ENCODE measurements at places on chromosomes 2 and 18.

- no peak for DNase-seq
Observed at GRCh38 chr2:204655101-204655500, 109.8 kb downstream of the PARD3B start.

DNA sequence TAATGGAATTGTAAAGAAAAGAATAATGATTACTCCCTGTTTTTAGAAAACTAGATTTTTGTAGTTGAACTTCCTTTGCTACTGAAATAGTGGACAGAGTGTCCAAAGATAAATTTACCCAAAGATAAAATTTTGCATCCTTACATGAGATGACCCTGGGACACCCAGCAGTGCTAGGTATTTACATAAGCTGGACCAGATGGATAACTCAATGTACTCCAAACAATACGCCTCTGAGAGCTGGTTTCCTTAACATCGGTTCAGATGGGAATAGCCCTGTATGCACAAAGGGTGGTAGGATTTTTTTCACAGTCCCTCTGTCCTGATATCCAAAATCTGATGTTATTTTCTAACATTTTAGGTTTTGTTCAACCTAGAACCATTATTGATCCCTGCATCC lies 432.1 kb upstream of the ID2 start:
- no peak for DNase-seq

DNA sequence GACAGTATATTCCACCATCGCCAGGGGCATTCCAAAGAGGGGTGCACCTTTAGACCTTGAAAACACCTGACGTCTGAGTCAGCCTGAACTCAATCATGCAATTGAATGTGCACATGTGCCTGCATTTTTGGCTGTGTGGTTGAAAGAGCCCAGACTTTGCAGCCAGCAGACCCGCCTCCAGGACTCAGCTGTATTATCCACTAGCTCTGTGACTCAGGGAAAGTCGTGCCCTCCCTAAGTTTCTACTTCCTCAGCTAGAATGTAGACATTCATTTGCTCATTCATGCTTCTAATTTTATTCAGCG lies 94.2 kb downstream of the LRRC30 start:
- DNase-seq, result no peak

GRCh38 chr2:216646116-216646515 lies 12.9 kb downstream of the IGFBP2 start:
- no peak for DNase-seq

- no peak for DNase-seq
Observed at GRCh38 chr18:46184727-46185126, 80.5 kb downstream of the HAUS1 start.

DNA sequence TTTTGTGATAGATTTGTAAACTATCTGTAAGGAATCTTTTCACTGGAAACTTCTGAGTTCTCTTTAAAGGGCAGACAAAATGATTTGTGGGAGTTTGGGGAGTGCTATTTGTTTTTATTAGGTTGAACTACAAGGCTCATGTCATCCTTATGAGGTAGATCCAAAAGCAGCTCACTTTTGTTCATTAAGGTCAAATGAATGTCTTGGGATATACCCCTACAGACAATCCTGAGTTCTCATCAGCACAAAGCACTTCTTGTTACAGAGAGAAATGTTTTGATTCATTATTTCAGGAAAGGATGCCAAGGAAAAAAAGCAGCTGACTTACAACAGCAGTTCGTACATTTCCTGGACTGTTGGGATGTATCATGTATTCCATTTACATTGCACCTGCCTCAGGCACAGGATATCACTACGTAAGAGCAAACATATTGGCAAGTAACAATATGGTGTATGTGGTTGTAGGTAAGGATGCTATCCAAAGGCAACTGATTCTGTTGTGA lies 68.9 kb downstream of the DCC start:
- no peak for DNase-seq

GRCh38 chr2:4140281-4140970 lies 437.1 kb downstream of the DCDC2C start:
- DNase-seq, result no peak

DNA sequence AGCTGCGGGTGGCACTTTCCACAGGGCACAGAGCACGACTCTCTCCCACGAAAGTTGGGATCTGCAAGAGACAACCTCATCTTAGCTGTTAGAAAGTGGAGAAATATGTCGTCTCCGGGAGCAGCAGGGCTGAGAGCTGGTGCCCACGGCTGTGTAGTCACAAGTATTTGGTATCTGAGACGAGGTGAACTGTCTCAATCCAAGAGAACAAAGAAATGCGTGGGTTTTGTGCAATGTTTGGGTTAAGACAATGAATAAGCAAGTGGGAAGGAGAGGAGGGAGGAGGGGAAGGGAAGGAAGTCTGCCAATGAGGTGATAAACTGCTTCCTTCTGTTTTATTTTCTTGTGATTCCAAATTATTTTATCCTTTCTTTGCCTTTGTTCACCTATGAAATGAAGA lies 18.0 kb downstream of the DYTN start:
- DNase-seq, result no peak

GRCh38 chr2:66852953-66853352 lies 418.0 kb downstream of the MEIS1 start:
- DNase-seq, result no peak

- no peak for DNase-seq
Observed at GRCh38 chr2:100676346-100676745, 113.6 kb downstream of the PDCL3 start.

DNA sequence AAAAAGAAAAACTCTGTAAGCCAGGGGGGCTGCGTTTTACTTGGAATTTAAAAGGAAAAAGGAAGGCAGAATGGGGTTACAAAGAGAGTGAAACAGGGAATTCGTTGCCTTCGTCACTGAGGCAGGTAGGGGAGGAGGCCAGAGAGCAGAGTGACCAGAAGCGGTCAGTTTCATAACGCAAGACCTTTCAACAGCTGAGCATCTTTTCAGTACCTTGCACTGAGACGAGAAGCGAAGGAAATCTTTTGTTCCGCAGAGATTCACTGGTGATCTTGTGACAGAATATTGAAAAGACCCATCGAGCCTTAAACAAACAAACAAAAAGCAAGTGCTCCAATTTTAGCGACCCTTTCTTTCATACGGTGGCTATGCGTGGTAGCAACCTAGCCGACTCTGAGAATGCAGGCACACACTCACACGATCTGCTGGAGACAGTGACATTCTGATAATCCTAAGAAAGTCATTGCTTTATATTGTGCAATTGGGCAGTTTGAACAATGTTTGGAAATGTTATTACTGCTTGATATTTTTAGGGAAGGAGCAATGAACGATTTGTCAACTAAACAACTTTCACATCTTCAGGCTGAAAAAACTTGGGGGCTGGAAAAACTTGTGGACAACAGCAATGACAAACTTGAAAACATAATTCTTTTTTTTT lies 93.8 kb upstream of the ODC1 start:
- no peak for DNase-seq

GRCh38 chr18:24602201-24602600 lies 141.8 kb downstream of the HRH4 start:
- no peak for DNase-seq

DNA sequence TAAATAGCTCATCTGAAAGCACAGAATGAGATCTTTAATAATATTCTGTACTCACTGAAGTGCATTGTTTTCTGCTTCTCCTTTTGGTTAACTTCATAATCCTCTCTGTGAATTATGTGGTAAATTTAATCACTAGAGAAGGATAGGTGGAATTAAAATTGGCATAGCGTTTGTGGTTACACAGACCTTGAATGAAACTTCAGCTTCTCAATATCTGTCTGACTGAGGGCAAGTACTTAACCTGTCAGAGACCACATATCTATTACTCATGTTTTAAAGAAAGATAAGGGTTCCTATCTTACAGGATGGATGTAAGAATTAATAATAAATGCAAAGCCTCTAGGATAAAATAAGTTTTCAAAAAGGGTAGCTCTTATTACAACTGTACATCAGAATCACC lies 861.8 kb downstream of the TRIB2 start:
- no peak for DNase-seq

GRCh38 chr2:42847596-42848151 lies 55.3 kb upstream of the HAAO start:
- no peak for DNase-seq

DNA sequence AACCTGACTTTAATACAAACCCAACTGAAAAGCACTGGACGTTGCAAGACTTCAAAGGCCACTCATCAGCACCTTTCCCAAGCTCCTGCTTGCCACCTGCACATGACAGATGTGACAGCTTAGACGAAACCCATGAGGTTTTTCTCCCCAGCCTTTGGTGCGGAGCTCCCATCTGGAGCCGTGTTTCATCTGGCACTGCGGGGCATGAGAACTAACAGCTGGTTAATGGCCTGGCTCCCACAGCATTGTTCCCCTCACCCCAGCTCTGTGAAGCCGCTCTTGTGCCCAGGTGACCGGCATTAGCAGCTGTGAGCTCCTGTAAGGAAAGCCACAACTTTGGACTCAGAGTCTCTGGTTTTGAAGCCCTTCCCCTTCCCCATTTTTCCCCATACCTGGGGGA lies 50.9 kb downstream of the GALR1 start:
- no peak for DNase-seq

DNA sequence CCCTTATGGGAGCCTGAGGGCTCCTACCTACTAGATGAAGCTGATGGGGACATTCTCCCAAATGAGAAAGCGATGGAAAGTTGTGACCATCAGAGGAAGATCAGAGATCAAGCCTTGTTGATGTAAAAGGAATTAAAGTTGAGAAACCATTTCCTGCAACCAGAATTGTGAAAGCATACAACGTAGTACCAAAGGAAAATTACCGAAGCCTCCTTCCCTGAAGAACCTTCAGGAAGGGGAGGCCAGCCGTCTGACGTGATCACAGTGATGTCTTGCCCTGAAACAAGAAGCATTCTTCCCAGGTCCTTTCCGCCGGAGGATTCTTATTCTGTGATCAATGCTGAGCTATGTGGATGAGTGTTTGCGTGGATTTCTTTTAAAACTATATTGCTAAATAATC lies 211.6 kb upstream of the TNP1 start:
- no peak for DNase-seq

DNA sequence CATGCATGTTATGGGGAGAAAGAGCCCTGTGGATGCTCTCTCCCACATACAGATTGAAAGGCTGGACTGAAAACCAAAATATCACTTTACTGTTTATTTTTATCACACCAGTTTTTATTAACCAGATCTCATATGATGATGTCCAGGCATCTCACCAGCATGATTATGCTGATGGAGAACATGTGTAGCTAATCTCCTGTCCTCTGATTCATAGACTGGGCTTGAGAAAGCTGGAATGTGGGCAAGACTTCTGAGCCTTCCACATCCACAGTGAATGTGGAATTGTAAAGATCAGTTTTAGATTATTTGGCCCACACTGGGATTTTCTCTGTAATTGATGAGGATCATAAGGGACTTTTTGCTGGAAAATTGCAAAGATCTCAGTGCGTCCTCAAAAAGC lies 137.9 kb downstream of the ICOS start:
- DNase-seq, result no peak

DNA sequence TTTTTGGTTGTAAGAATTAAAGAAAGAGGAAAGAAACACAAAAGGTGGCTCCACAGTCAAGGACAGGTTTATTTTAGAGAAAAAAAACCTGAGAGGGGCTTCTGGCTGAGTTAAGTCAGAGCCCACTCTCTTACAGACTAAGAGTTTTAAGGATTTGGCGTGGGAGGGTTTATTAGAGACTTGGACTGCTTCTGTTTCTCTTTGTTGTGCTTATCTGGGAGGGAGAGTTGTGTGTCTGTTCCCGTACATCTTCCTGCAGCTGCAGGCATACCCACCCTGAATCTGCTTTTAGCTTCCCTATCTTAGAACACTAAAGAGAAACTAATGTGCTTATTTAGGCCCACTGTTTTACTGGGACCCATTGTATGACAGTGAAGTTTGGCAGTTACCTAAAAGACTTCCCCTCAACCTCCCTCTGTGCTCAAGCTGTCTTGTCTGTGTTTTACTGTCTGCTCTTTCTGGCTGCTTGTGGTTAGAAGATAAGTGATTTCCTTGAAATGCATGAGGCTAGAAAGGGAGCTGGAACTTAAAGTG lies 2.7 kb downstream of the RSAD2 start:
- DNase-seq, result no peak

DNA sequence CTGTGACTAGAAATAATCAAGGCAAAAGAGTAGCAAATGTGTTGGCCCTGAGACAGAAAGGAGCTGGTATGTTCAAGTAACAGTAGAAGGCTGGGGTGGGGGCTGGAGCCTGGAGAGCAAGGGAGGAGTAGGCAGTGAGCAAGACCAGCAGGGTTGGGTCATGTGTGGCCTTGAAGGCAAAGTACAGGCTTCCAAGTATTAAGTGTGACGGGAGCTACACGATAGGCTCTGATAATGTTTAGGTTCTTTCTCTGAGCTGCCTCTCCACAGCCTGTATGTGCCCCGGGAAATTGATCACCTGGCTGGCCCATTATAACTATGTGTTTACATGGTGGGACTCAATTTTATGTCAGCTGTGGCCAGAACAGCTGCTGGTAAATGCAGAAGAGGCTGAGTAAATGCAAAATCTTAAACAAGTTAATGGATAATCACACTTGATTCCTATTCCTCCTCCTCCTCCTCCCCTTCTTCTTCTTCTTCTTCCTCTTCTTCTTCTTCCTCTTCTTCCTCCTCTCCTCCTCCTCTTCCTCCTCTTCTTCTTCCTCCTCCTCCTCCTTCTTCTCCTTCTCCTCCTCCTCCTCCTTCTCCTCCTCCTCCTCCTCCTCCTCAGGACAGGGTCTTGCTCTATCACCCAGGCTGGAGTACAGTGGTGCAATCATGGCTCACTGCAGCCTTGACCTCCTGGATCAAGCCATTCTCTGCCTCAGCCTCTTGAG lies 9.3 kb downstream of the IL1F10 start:
- no peak for DNase-seq

GRCh38 chr2:146893500-146894041 lies 951.3 kb upstream of the ACVR2A start:
- DNase-seq, result no peak

- DNase-seq, result no peak
Observed at GRCh38 chr2:39679805-39680204, 14.1 kb downstream of the TMEM178A start.

- DNase-seq, result no peak
Observed at GRCh38 chr18:172361-172760, 14.0 kb downstream of the USP14 start.

DNA sequence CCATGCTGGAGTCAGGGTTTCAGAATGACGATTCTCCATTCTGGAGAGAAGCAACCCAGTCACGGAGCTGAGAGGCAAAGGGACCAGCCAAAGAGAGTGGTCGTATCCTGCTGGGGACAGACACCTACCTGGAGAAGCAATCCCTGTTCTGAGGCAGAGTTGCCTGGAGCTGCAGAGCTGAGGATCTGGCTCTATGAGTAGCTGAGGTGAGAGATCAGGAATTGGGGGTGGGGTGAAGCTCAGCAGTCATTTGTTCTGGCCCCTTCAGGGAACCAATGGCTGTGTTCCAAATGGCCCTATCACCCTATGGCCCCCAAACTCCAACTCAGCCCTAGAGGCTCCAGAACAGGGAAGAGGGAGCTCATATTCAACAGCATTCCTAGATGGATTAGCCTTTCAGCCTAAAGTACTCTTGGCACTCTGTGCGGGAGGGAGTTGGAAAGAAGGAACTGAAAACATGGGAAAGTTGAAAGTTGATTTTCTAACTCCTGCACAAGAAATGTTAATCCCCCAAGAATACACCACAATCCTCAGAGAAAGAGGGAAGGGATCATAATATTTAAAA lies 3.3 kb upstream of the ATRAID start:
- DNase-seq, result no peak

- no peak for DNase-seq
Observed at GRCh38 chr2:58350484-58350883, 109.4 kb upstream of the FANCL start.
